ENCODE measurements at places on chromosomes 5 and 9. TPM values are rescaled to one million over a fixed set of nuclear protein-coding genes. Genes with fewer than 3 reads are reported as not detected.

FOXD4L3 gene
- total RNA-seq = 0.14 TPM

LRRC14B gene
- total RNA-seq = not detected

FYB1 gene
- total RNA-seq = 82.8 TPM

SPINK4 gene
- total RNA-seq = not detected

NDFIP1 gene
- 93.8 TPM for total RNA-seq

HTR4 gene
- not detected for total RNA-seq

IFNK gene
- not detected for total RNA-seq

TERT gene
- total RNA-seq = 12.7 TPM

NEUROG1 gene
- total RNA-seq = not detected

CCIN gene
- total RNA-seq = not detected

FAM169A gene
- 11.5 TPM for total RNA-seq

PAXX gene
- 60.5 TPM for total RNA-seq

C9orf50 gene
- not detected for total RNA-seq

IL3 gene
- 0.98 TPM for total RNA-seq

PCAT7 gene
- not detected for total RNA-seq

TLX3 gene
- not detected for total RNA-seq

C1QTNF3 gene
- total RNA-seq = 1.4 TPM

PCDHB6 gene
- total RNA-seq = not detected

NR4A3 gene
- 112 TPM for total RNA-seq

CNOT8 gene
- 78.6 TPM for total RNA-seq

ARHGAP26 gene
- total RNA-seq = 18.0 TPM

KIF12 gene
- not detected for total RNA-seq

OSMR gene
- total RNA-seq = not detected

OR2S2 gene
- not detected for total RNA-seq
